H4 (cell line): ENCODE measurements at places on chromosomes 12 and 14.

DNA sequence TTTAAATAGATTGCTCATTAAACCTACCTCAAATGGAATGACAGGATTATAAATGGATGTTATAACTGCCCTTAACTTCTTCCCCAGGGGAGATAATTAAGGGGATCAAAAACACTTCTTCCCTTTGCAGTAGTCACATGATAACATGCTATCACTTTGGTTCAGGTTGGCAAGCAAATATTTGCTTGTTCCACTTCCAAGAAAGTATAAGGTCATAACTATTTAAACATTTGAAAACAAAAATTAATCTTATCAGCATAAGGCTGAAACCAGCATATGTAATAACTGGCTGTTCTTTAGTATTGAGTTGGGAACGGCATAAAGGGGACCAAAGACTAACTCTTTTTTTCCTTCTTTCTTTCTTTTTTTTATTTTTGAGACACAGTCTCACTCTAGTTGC, 2.4 kb upstream of the LYZ start:
- DNase-seq, result no peak

- no peak for DNase-seq
Measured at GRCh38 chr12:45966486-45966885, 23.9 kb downstream of the SCAF11 start.

GRCh38 chr14:105206873-105207272, 25.8 kb upstream of the NUDT14 start:
- no peak for DNase-seq

DNA sequence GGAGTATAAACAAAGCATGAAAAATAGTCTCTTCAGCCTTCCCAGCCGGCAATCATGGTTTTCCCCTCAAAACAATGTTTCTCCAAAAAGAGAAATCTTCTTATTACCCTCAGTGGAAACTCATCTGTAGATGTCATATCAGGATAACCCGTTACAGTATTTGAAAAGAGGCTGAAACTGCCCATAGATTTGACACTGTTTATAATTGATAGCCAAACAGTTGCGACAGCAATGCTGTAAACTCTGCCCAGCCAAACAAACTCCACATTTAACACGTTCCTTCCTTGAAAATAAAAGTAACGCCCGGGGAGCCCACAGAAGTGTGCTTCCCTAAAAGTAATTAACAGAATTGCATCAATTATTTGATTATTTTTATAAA, 201.3 kb upstream of the FOXN3 start:
- DNase-seq, result no peak

GRCh38 chr12:118022728-118023109, 6.2 kb downstream of the RFC5 start:
- no peak for DNase-seq

GRCh38 chr12:14399871-14400270, 34.4 kb downstream of the ATF7IP start:
- DNase-seq, result no peak

- DNase-seq, result no peak
Measured at GRCh38 chr12:13028825-13029570, 15.2 kb upstream of the FAM234B start.

- DNase-seq, result no peak
Measured at GRCh38 chr14:60204104-60204842, 39.1 kb upstream of the DHRS7 start.

GRCh38 chr14:55583942-55584468, 4.0 kb downstream of the KTN1 start:
- DNase-seq, result no peak

GRCh38 chr14:90053044-90053443, 8.8 kb upstream of the KCNK13 start:
- no peak for DNase-seq
